ENCODE measurements at places on chromosomes 6 and 20.

GRCh38 chr6:34390531-34391472 is 1.7 kb downstream of the NUDT3 start:
- peak; percentile 85 for DNase-seq

DNA sequence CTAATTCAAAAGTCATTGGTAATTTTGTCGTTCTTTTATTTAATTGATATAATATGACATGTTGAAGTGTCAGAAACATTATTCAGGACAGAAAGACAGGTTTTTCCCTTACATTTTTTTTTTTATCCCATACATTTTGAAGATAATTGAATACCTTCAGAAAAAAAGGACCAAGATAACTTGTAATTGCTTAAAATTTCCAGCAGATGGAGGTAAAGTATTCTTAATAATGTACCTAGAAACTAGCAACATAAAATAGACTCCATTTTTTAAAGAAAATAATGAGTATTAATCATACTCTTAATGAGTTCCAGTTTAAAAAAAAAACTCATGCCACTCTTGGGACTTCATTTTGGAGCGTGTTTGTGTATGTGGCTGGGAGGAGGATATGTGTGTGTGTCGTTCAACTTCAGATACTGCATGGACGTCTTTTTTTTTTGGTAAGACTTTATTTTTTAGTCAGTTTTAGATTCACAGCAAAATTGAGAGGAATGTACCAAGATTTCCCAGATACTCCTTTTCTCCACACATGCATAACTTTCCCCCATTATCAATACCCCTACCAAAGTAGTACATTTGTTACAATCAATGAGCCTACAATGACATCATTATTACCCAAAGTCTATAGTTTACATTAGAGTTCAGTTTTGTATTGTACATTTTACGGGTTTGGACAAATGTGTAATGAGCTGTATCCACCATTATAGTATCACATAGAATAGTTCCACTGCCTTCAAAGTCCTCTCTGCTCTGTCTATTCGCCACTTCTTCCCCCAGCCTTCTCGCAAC is 79.4 kb downstream of the ROS1 start:
- peak; percentile 27 for DNase-seq

DNA sequence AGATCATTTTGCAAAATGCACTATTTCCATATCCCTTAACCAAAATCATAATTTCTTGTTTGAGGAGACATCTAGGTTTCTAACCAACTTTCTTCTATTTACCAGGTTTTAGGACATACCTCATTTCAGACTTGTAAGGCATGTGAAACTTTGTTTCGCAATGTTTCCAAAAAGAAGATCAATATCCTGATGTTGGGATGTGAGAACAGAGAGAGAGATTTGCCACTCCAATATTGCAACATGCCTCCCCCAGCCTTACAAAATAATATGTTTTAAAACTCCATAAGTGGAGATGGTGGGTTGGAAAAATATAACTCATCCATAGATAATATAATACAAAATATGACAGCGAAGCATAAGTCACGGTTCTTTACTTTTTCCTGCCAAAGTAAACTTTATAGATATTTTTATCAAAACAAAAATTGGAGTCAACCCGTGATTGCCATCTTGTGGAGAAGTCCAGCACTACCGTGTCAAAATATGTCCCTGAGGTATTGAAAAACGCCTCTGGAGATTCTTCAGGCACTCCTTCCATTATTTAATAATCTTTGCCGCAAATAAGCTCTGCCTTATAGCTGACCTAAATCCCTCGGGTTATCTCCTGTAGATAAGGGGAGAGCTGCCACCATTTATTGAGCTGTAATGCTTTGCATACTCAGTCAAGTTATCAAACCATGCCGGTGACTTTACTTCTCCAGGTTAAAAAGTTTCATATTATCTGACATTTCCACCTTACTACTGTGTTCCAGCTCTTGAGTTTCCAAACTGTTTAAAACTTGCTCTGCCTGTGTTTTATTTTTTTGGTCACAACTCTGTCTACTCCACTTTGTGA is 534.2 kb downstream of the HACE1 start:
- peak; percentile 64 for DNase-seq

GRCh38 chr20:347317-347639 is 367 bp downstream of the NRSN2 start:
- no peak for DNase-seq

GRCh38 chr20:235891-236290 is 8.8 kb downstream of the DEFB129 start:
- DNase-seq, result peak; percentile 36

- DNase-seq, result no peak
These were observed 20.4 kb upstream of the RAB23 start for GRCh38 chr6:57242505-57242904.

DNA sequence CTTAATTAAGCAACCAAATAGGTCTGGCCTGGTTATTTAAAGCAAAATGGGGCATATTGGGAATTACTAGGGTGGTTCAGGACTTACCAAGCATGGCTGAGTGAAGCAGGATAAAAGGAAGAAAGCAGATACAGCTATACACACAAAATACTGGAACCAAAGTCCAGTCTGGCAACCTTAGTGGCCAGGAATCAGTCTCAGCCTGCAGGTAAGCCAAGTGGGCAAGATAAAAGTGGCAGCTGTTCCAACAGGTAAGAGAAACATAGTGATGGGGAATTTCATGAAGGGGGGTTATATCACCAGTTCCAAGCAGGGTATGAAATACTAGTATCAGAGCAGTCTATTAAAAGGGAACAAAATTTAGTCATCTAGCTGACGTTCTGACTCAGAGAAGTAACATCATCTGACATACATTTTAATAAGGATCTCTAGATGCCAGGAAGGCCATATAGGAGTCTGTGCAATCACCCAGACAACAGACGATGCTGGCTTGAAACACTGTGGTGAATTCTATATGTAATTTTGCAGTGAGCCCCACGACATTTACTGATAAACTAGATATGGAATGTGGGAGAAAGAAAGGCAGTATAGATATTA is 292.1 kb upstream of the HSF2 start:
- no peak for DNase-seq

GRCh38 chr6:53611342-53611741 is 54.2 kb downstream of the KLHL31 start:
- no peak for DNase-seq

DNA sequence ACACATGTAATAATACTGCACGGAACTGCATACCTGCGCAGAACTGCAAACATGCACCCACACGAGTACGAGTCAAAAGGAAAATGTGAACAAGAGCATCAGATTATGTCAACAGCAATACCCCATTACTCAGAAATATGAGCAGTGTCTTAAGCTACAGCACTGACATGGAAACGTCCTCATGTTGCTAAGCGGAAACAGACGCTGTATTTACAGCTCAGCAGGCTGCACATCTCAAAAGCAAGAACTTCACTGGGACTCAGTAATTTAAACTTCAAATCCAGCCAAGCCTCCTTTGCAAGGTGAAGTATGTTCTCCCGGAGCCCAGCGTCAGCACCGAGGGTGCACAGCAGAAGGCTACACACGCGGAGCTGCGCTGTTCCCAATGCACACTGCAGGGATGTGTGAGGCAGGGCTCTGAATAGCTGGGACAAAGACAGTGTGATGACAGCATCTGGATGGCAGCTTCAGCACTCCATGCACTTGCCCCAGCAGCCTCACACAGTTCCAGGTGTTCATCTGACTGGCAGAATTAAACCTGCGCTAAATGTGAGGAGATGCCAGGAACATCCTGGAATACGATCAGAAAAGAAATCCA is 202.8 kb downstream of the WDR27 start:
- DNase-seq, result no peak

GRCh38 chr6:130421585-130421984 is 55.8 kb downstream of the TMEM200A start:
- no peak for DNase-seq

DNA sequence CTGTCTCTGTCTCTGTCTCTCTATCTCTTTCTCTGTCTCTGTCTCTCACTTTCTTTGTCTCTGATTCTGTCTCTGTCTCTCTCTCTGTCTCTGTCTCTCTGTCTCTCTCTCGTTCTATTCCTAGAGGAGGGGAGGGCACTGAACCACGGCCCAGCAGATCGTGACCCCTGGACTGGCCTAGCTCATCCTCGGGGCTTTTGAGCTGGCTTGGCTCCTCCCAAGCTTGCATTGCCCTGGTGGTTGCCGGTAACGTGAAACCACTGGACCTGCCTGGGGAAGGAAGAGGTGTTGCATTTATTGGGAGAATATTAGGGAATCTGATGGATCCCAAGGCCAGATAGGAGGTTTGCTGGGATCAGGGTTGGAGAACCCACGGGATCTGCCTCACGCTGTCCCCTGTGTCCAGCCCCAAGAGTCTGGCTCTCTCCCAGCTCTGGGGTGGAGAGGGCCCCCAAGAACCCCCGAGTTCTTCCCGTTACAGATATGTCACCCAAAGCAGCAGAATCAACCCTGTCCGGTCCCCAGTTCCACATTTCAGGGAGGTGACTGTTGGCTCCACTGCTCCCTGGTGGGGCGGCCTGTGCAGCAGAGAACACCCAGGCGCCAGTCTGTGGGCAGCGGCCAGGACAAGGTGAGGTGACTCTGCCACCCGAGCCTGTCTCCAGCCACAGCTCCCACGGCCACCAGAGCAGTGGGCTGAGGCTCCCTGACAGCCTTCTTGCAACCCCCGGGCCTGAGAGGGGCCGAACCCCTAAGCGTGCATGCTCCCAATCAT is 228.3 kb downstream of the TTLL2 start:
- DNase-seq, result no peak

GRCh38 chr6:14165091-14165490 is 47.5 kb downstream of the CD83 start:
- no peak for DNase-seq
